ENCODE measurements at places on chromosomes 16 and 17. TPM values are rescaled to one million over a fixed set of nuclear protein-coding genes. Genes with fewer than 3 reads are reported as not detected.

The SLX4 gene
- 4.8 TPM for total RNA-seq

The SGF29 gene
- 14.0 TPM for total RNA-seq

The ADAP2 gene
- 62.4 TPM for total RNA-seq

The ZNF75A gene
- total RNA-seq: 28.4 TPM

The CX3CL1 gene
- 1.2 TPM for total RNA-seq

The CFAP97D1 gene
- 1.4 TPM for total RNA-seq

The GJC1 gene
- 22.4 TPM for total RNA-seq

The C16orf89 gene
- not detected for total RNA-seq

The SCN4A gene
- under 0.01 TPM for total RNA-seq

The IRX6 gene
- not detected for total RNA-seq

The KRT31 gene
- not detected for total RNA-seq

The DLX4 gene
- 1.7 TPM for total RNA-seq

The RAB34 gene
- 149 TPM for total RNA-seq

The KRT24 gene
- total RNA-seq: 6.3 TPM

The ITPRIPL2 gene
- 47.4 TPM for total RNA-seq

The C17orf50 gene
- not detected for total RNA-seq

The SLC5A10 gene
- total RNA-seq: 0.48 TPM

The ITGA2B gene
- 4.3 TPM for total RNA-seq

The NPIPA3 gene
- 0.96 TPM for total RNA-seq

The NPTX1 gene
- 0.48 TPM for total RNA-seq

The AARS1 gene
- 51.3 TPM for total RNA-seq

The UMOD gene
- 2.6 TPM for total RNA-seq

The PDF gene
- total RNA-seq: 3.1 TPM

The KLHL10 gene
- 1.7 TPM for total RNA-seq

The HCRT gene
- not detected for total RNA-seq

The CENPN gene
- total RNA-seq: 14.9 TPM

The CDRT15 gene
- not detected for total RNA-seq

The PRRT2 gene
- total RNA-seq: 7.9 TPM

The HES7 gene
- total RNA-seq: not detected

The MYH2 gene
- 0.72 TPM for total RNA-seq

The TMEM186 gene
- 3.9 TPM for total RNA-seq

The TP53TG3F gene
- total RNA-seq: 0.48 TPM

The TBX6 gene
- total RNA-seq: 0.48 TPM

The USP6 gene
- total RNA-seq: 1.9 TPM

The ABCC12 gene
- total RNA-seq: not detected

The KRTAP16-1 gene
- total RNA-seq: not detected

The PYCARD gene
- total RNA-seq: 16.1 TPM

The ACE gene
- 4.8 TPM for total RNA-seq

The TLCD3B gene
- total RNA-seq: not detected

The TNFRSF17 gene
- not detected for total RNA-seq

The SSTR5 gene
- not detected for total RNA-seq

The CTRL gene
- total RNA-seq: 0.48 TPM

The HEXD gene
- total RNA-seq: 12.5 TPM

The KRT14 gene
- total RNA-seq: 212 TPM

The CDH16 gene
- total RNA-seq: not detected

The EPX gene
- total RNA-seq: not detected

The MMP25 gene
- 0.24 TPM for total RNA-seq

The EMP2 gene
- total RNA-seq: 27.0 TPM

The CTRB1 gene
- total RNA-seq: not detected

The SMIM22 gene
- not detected for total RNA-seq

The CD7 gene
- total RNA-seq: 2.9 TPM

The SMIM36 gene
- total RNA-seq: 1.9 TPM

Data from umbilical cord (tissue), 2 donors.